ENCODE measurements at places on chromosomes 3 and 15. TPM values are rescaled to one million over a fixed set of nuclear protein-coding genes. Genes with fewer than 3 reads are reported as not detected.

DNA sequence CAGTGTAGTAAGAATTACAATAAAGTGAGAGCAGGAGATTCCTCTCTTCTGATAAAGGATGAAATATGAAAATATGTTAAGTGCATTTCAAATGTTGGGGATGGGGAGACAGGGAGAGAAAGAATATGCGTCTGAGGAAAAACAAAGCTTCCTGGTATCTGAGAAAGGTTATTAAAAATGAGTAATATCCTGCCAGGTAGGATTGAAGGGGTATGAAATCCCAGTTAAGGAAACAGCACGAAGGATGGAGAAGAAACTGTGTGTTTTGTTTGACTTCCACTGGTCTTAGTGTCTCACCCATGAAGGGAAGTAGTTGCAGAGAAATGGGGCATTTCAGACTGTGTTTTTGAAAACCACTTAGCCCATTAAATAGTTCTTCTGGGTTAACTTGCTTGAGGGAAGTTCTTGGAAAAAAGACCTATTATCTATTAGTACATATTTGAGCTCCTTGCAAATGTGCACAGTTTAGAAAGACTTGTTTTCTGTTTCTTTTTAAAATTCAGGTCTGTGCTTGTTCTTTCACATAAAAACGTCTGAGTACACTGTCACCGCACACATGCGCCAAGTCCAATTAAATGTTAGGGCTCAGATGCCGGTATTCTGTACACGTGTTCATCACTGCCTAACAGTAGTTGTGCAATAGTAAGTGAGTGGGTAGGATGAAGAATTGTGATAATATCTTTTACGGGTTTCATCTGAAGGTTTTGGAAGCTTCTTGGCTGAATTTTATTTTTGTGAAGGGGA is 196.1 kb upstream of the P2RY1 start:
- DNase-seq: no peak

- no peak for DNase-seq
Measured at GRCh38 chr3:128870347-128870746, 9.1 kb upstream of the ACAD9 start.

GRCh38 chr3:119296727-119297122 is 2.5 kb downstream of the ARHGAP31 start:
- DNase-seq: no peak

- no peak for DNase-seq
Measured at GRCh38 chr15:41567862-41568261, 8.8 kb downstream of the TYRO3 start.

PRC1 gene
- 21.3 TPM for total RNA-seq

DNA sequence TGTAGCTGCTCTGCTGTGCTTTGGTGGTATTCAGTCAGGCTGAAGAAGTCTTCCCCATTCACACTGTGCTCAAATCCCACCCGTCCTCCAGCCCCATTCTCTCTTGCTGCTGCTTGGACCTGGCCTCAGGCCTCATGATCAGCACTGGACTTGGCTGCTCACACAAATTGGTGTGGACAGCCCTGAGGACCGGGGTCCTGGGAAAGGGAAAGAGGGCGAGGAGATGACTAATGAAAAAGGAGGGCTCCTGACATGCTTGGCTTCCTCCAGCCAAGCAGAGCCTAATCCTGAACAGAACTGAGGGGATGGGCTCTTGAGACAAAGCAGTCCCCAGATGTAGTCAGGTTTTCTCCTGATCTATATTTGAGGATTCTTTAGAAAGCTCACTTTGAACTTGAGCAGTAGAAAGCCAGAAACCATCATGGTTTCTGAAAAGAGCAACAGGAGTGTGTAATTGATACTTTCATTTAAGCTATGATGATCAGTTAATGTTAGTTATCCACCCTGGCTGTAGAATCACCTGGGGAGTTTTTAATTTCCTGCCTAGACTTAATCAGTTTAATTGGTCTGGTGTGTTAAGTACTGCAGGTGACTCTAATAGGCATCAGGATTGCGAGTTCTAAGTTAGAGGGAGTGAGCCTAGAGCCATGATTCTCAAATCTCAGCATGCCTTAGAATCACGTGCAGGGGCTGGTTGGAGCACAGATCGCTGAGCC is 79.4 kb upstream of the THBS1 start:
- no peak for DNase-seq

DNA sequence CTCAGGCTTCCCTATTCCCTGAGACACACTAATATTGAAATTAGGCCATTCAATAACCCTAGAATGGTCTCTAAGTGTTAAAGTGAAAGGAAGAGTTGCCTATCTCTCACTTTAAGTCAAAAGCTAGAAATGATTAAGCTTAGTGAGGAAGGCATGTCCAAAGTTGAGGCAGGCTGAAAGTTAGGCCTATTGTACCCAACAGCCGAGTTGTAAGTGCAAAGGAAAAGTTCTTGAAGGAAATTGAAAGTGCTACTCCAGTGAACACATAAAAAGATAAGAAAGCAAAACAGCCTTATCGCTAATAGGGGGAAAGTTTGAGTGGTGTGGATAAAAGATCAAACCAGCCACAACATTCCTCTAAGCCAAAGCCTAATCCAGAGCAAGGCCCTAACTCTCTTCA is 117.9 kb upstream of the SPATA12 start:
- DNase-seq: no peak

TLR9 gene
- not detected for total RNA-seq

- no peak for DNase-seq
Measured at GRCh38 chr3:194617143-194617671, 16.0 kb downstream of the TMEM44 start.

CYP1A2 gene
- not detected for total RNA-seq

- no peak for DNase-seq
Measured at GRCh38 chr3:134797741-134798451, 2.8 kb downstream of the EPHB1 start.

DNA sequence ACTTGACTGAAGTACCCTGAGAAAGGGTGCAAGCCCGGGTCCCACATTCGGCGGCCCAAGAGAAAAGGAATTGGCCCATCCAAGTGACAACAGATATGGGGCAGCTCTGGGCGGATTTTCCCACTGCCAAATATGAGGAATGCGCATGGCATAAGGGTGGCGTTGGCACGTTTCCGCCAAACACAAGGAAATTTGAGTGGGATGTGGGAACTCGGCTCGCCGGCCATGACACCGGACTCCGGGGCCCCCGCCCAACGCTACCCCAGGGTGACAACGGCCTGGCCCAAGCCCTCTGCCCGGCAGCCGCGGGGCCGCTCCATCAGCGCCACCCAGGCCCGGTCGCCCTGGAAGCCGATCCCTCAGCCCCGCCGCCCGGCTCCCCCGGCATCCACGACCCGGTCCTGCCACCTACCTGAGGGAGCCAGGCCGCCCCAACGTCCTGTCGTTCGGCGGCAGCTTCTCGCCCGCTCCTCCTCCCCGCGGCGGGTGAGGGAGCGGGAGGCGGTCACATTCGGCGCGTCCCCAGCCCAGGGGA is 449 bp downstream of the RAF1 start:
- DNase-seq: peak; percentile 56

- no peak for DNase-seq
Measured at GRCh38 chr3:59621037-59621436, 571.2 kb upstream of the CFAP20DC start.

VWA5B2 gene
- total RNA-seq: not detected

CPNE9 gene
- total RNA-seq: 1.6 TPM

GRCh38 chr3:132625613-132626012 is 28.5 kb downstream of the ACKR4 start:
- no peak for DNase-seq

- no peak for DNase-seq
Measured at GRCh38 chr15:41647262-41647661, 12.9 kb upstream of the MGA start.

CORO2B gene
- 2.9 TPM for total RNA-seq

- no peak for DNase-seq
Measured at GRCh38 chr3:65177960-65178376, 490.2 kb upstream of the ADAMTS9 start.

DNA sequence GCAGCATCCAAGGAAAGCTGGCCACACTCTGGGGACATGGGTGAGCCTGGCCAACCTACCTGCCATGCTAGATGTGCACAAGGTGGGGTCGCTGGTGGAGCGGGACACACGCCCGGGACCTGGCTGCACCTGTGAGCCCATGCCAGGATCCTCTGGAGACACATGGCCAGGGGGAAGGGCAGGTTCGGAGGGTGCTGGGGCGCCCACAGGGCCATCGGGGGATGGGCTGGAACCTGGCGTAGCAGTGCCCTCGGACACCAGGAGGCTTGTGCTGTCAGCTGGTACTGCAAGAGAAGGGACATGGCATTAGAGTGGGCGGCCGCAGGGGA is 143.4 kb downstream of the NSMCE3 start:
- DNase-seq: no peak

DNA sequence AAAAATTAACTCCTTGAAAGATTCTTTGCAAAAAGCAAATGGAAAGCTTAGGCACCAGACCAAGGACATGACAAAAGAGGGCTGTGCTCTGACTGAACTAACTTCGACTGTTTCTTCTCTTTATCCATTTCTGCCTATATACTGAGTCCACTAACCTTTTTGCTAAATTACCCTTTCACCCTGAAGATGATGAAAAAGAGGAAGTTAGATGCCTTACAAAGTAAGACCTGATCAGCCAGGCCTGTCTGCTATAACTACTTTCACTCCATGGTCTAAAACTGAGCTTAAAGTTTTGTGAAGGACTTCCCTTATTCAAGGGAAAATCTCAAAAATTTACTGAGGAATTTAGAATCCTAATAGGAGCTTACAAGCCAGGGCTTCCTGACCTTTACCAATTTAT is 6.2 kb upstream of the IGSF10 start:
- DNase-seq: no peak

DNA sequence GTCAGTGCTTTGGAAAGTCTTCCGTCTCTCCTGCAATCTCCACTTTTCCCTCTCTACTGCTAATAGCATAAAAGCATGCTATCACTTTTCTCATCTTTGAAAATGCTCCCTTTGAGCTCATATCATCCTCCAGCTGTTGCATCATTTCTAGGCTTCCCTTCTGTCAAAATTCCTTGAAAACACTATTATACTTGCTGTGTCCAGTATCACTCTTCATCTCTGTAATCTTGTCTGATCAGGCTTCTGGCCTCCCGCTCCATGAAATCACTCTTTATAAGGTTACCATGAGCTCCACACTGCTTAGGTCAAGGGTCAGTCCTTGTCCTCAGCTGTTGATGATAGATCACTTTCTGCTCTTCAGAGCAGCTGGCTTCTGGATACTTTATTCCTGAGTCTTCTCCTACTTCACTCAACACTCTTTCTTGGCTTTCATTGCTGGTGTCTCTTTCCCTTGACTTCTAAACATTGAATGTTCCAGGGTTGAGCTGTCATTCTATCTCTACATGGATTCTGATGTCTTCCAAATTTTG is 50.9 kb upstream of the SPTSSB start:
- DNase-seq: no peak

IGSF10 gene
- 3.3 TPM for total RNA-seq

GRCh38 chr3:175272392-175272791 is 413.3 kb downstream of the NAALADL2 start:
- no peak for DNase-seq
